ENCODE measurements at places on chromosomes 7 and 10.

- DNase-seq: no peak
These were observed 947.5 kb downstream of the ANKRD7 start for GRCh38 chr7:119172043-119172442.

DNA sequence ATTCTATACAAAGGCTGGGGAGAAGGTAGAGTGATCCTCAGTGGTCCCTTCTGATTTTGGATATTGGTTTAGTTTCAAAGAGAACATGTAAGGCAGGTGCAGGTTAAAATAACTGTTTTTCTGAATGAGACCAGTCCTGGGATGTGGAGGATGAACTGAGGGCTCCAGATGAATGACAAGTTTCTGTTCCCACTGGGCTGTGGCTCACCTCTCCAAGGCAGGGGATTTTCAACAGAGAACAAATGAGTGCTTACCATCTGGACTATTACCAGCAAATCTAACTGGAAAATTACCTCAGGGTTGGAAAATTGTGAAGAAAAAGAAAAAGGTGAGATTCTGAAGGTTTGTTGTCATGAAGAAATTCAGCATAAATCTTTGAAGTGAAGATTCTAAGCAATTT lies 8.0 kb downstream of the LAMB4 start:
- no peak for DNase-seq

- no peak for DNase-seq
These were observed 1.4 kb upstream of the PKD1L1 start for GRCh38 chr7:47949703-47950102.

GRCh38 chr10:110425684-110426293 lies 71.9 kb upstream of the DUSP5 start:
- no peak for DNase-seq

DNA sequence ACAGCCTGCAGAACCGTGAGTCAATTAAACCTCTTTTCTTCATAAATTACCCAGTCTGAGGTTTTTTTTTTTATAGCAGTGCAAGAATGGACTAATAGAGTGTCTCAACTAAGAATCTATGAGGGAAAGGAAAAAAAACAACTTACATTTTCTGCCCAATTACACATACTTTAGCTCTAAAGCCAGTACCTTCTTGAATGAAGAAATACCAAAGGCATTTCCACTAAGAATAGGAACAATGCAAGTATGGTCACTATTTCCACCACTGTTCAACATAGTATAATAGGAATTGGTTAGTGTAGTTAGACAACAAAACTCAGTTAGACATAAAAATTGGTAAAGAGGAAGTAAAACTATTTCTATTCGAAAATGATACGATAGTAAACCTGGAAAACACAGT lies 37.6 kb downstream of the MICU1 start:
- no peak for DNase-seq

GRCh38 chr7:707296-708000 lies 19.1 kb upstream of the DNAAF5 start:
- DNase-seq: no peak

DNA sequence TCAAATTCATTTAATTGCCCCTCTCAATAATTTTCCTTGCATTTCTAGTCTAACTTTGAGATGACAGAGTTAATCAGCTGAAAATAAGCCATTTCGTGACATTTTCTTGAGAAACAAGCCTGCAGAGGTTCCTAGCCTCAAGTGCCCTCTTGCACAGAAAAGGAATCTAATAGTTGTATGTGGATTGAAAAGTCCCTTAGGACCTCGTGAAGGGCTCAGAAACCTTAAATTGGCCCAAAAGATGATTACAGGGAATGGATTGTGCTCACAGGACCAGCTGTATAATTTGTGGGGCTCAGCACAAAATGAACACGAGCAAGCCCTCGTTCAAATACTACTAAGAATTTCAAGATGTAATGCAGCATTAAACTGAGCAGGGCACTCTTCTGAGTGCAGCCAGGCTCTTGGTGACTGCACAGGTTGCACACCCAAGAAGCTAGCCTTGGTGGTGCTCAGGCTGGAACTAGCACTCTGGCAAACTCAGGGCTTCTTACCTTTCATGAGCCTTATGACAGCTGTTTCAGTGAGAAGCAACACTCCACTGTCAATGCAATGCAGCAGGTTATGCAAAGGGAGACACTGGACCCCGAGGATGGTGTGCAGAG lies 102.2 kb downstream of the GSAP start:
- no peak for DNase-seq

DNA sequence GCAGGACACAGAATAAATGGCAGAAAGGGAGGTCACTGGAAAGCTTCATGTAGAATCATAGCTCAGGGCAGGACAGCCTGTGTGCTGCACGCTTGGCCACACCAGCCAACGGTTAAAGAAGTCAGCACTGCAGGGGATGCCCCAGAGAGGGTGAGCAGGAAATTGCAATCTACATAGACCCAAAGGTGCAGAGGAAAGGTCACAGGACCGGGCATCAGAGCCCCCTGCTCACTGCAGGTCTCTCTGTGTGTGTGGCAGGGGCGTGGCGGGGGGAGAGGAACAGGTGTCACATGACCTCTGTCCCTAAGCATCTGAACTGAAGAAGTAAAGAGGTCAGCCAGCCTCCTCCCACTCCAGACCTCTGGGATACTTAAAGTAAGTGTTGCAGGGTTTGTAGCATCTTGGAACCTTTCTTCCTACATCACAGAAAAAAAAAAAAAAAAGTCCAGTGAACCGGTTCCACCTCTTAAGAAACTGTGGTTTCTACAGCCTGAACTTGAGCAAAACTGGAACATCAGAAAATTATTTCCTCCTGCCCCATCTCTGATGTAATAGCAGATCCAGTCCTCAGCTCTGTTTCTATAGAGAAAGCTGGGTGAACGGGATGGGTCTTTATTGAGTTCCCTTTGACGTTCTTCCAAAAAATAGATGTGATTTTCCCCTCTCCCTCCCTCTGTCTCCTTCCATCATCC lies 64.3 kb downstream of the RGS10 start:
- DNase-seq: no peak

- no peak for DNase-seq
These were observed 398.4 kb downstream of the DGKB start for GRCh38 chr7:14504134-14504533.

DNA sequence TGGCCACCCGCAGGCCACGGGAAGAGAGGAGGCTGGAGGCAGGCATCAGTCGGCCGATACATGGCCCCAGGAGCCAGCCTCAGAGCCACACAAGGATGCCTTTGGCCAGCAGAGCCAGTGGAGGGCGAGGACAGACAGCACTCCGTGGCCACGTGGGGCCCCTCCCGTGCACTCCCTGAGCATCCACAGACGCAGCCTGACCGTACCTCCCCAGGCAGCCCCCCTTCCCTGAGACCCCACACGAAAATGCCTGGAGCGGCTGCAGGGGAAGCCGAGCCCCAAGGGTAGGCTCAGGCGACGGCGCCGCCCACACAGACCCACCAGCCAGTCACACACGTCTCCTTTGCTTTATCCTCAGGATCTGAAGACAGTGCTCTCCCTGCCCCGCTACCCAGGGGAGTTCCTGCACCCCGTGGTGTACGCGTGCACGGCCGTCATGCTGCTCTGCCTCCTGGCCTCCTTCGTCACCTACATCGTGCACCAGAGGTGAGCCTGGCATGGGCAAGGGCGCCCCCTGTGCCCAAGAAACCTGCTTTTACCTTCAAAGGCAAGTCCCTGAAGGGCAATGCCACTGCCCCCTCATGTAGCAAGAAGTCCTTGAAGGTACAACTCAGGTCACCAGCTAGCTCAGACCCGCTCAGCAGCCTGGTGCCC lies 9.0 kb downstream of the ADGRA1 start:
- no peak for DNase-seq

GRCh38 chr10:132892004-132892403 lies 50.4 kb downstream of the CFAP46 start:
- DNase-seq: peak; percentile 17

GRCh38 chr7:151399906-151400305 lies 9.9 kb downstream of the WDR86 start:
- DNase-seq: no peak

DNA sequence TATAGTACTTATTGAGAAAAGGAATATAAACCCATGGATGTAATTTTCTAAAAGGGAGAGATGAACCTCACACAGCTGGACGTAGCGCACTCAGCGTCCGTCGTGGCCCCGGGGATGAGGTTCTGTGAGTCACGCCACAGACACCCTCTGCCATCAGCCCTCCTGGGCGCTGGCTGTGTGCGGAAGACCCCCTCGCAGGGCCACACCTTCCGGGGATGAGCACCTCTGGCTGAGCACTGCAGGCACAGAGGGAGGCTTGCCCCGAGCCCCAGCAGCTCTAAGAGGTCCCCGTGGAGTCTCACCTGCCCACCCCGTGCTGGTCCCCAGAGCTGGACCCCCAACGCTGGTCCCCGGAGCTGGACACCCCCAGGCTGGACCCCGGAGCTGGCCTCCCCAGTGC lies 215.8 kb downstream of the PTPRN2 start:
- no peak for DNase-seq

GRCh38 chr10:129912166-129912917 lies 51.7 kb downstream of the EBF3 start:
- DNase-seq: no peak

- DNase-seq: no peak
These were observed 77.7 kb downstream of the ITGB8 start for GRCh38 chr7:20408467-20408826.

DNA sequence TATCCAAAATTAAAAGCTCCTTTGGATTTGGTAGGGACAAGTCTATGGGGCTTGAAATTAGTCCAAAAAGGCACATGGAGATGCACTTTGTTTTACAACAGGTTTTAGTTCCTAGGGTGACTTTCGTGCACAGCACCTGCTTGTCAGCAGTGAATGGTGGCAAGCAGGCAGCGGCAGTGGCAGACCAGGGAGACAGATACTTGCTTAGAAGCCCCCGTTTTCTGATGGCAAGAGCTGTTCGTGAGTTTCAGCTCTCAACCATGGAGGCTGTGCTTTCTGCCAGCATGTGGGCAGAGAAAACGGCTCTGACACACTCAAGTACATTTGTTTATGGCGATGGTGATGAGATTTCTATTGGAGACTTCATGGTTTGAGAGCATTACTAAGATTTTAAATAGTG lies 61.7 kb upstream of the SHH start:
- DNase-seq: no peak

DNA sequence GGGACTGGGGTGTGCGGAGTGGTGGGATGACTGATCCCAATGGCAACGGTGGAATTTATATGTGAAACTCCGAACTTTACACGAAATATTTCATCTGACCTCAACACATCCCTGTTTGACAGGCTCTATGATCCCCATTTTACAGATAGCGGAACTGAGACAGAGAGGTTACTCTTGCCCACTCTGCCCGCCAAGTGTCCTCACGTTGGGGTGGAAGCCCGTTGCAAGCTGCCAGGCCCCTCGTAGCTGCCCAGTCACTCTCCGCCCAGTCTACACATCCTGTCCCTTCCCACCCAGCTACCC lies 397 bp upstream of the NFE2L3 start:
- no peak for DNase-seq

- DNase-seq: no peak
These were observed 67.6 kb downstream of the MCU start for GRCh38 chr10:72759584-72759983.

- no peak for DNase-seq
These were observed 58.8 kb upstream of the AKR1E2 start for GRCh38 chr10:4767033-4767814.

DNA sequence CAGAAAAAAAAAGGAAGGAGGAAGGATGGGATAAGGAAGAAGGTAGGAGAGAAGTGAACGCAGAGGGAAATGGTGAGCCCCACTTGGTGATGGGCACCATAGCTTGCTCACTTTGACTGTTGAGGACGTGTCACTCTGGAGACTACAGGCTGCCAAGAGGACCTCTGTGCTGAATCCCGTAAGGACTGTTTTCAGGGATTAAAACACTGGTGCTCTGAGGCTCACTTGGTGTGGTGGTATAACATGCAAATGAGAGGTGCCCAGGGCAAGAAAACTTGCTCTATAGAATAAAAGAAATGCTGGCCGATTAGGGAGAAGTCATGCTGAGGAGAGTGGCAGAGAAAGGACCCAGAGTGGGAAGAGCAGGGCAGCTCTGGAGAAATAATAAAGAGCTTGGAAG lies 5.3 kb upstream of the IL2RA start:
- no peak for DNase-seq

DNA sequence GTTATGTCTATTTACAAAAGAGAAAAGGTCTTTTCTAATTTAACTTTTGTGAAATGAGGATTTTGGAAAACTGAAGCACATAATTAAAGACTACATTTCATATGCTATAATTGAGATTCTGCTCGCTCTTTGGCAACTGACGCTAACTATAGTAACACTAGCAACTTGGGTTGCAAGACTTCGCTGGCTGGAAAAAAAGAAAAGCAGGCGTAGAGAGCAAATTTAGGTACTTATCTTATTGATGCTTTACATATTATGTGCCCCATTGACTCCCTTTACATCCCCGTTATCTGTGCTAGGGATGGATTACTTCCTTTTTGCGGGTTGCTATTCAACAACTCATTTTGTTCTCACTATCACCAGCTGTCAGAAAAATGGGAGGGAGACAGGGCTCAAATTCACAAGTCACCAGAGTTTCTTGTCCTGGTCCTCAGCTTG lies 10.5 kb downstream of the SEMA3C start:
- no peak for DNase-seq

- no peak for DNase-seq
These were observed 84.0 kb upstream of the TMEM248 start for GRCh38 chr7:66837007-66837406.

DNA sequence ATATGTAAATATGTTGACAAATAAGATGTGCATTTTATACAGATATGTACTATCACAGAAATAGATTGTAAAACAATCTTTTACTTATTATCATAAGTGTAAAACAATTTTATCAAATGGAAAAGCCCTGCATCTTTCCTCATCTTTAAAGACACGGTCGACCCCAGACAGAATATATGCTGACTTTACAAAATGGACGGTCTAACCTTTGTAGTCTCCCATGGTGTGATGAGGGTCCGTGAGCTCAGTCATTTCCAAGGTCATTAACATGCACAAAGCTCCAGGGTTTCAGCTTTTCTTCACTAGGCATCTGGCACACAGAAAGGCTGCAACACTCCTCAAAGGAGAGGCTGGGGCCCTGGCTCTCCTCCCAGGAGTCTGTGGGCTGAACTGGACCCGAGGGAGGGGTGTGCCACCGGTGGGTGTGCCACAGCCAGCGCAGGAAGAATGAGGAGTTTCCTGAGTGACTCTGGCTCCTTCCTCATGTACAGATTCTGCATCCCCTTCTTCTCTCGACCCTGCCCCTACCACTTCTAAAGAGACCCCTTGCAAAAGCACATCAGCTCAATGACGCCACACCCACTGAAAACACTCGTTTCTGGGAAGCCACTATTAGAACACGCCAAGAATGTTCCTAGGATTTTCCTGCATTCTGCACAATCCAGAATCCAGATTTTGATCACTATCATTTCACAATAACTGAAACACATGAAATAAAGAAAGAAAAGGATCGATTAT lies 26.2 kb upstream of the ABLIM1 start:
- DNase-seq: no peak

DNA sequence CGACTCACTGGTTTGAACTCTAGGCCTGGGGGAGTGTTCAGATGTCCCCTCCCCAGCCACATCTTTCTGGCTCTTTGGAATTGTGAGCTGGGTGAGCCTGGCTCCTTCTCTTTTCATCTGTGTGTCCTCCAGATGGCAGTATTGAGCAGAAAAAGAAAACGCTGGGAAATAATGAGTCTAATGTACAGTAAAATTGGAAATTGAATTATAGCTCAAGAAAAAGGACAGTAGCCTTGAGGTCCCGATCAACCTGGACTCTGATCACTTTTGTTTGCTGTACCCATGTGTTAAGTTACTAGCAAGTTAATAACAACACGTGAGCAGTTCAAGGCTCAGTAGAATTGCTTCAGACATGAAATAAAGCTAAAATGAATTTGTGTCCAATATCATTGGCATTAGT lies 77.9 kb downstream of the SNX10 start:
- no peak for DNase-seq

GRCh38 chr7:80060218-80060806 lies 74.3 kb upstream of the GNAI1 start:
- DNase-seq: no peak

- DNase-seq: no peak
These were observed 920.1 kb upstream of the LRRN3 start for GRCh38 chr7:110170841-110171240.

Data from mesothelial cell of epicardium (in vitro differentiated cells).